ENCODE measurements at places on chromosomes 7 and 10.

GRCh38 chr10:72719941-72720592 is 28.1 kb downstream of the MCU start:
- no peak for DNase-seq

GRCh38 chr10:123807444-123808035 is 84.1 kb downstream of the CPXM2 start:
- DNase-seq = no peak

GRCh38 chr10:121168545-121169216 is 317.5 kb downstream of the WDR11 start:
- DNase-seq = no peak

GRCh38 chr10:90921906-90922305 is 1.0 kb upstream of the ANKRD1 start:
- no peak for DNase-seq

GRCh38 chr10:47023237-47024045 is 112.2 kb downstream of the PTPN20 start:
- no peak for DNase-seq

DNA sequence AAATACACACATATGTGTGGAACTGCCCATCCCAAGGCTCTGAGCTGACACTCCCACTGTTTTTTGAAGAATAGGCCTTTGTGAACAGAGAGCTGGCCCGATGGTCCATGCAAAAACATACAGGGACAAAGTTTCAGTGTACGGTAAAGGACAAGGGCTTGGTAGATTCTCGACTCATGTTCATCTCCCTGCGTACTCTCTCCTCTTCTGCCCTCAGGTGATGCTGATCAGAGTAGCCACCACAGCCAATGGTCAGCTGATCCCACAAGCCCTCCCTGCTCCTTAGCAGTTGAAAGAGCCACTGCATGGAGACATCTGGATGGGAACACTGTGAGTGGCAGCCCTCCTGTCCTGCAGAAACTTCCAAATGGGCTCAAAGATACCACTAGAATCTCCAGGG is 23.1 kb upstream of the C10orf71 start:
- DNase-seq = no peak

GRCh38 chr7:157023589-157023905 is 13.1 kb upstream of the MNX1 start:
- no peak for DNase-seq

GRCh38 chr7:86947929-86948328 is 111.5 kb downstream of the ELAPOR2 start:
- no peak for DNase-seq

DNA sequence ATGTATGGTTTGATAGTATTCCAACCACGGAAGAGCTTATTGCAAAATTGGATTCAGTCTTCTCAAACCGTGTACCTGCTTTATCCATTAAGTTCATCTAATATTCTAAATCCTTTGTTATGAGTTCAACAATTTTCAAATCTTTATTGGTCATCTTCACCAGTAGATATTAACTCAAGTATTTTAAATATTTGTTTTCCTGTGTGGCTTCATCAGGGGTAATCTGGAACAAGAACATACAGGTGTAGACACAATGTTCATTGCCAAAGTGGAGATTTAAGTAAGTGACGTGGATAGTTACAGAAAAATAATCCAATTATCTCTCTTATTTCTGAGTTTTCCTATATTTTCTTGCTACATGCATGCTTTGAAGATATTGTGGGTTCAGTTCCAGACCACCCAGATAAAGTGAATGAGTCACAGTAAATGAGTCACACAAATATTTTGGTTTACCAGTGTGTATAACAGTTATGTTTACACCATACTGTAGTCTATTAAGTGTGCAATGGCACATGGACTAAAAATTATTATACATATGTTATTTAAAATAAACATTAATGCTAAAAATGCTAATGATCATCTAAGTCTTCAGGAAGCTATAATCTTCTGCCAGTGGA is 429.0 kb upstream of the POT1 start:
- no peak for DNase-seq

DNA sequence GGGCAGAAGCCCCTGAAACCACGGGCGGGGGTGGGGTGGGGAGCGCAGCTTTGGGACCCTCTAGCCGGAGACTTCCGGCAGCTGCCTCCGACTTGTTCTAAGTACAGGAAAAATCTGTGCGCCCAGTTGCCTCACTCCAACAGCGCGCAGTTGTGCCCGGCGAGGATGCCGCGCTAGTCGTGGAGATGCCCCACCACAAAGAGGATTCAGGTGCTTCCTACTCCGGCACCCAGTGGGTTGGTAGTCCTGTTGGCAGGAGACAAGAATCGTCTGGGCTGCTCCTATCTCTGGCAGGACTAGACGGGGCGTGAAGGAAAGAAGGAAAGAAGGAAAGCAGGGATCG is 465 bp upstream of the NPY start:
- no peak for DNase-seq

- no peak for DNase-seq
These were observed 43.1 kb upstream of the KLHL7 start for GRCh38 chr7:23062452-23062851.

- DNase-seq = no peak
These were observed 125.8 kb downstream of the FAM107B start for GRCh38 chr10:14648946-14649345.

- DNase-seq = no peak
These were observed 441.9 kb upstream of the GRM3 start for GRCh38 chr7:86201767-86202166.

DNA sequence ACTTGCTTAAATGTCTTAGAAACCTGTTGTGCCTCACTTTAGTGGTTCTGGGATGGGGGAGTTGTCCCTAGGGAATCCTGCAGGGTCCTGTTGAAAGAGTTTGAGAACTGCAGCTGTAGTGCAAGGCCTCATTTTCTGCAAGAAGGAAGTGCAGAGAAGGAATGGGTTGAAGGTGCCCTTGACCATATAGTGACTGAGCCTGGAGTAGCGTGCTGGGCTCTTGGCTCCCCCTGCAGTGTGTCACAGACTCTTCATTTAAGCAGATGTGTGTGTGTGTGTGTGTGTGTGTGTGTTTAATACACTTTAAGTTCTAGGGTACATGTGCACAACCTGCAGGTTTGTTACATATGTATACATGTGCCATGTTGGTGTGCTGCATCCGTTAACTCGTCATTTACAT is 92.2 kb downstream of the GRK5 start:
- DNase-seq = no peak

DNA sequence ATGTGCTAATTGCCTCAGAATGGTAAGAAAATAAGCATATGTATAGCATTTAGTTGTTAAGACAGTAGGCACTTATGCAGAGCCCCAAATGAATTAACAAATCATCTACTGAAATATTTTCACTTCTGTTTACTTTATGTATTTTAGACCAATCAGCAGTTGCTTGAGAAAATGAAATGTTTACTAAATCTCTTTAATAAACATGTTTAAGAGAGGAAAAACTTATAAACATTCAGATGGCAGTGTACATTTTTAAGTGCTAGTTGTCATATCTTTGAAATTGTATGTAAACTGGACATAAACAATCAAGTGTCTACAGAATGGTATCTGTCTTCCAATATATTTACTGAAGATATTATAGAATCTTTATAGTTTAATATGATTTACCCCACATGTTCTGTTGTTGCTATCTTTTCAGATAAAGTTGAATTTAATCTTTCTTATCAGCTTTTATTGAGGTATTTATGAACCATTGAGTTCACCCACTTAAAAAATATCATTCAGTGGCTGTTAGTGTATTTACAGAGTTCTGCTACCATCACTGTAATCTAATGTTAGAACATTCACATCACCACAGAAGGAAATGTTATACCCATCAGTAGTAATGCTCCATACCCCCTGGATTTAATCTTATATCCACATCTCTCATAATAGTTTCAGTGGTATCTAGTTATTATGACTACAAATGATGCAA is 264.3 kb downstream of the ADK start:
- no peak for DNase-seq

GRCh38 chr10:129194181-129194870 is 272.7 kb upstream of the MGMT start:
- no peak for DNase-seq

DNA sequence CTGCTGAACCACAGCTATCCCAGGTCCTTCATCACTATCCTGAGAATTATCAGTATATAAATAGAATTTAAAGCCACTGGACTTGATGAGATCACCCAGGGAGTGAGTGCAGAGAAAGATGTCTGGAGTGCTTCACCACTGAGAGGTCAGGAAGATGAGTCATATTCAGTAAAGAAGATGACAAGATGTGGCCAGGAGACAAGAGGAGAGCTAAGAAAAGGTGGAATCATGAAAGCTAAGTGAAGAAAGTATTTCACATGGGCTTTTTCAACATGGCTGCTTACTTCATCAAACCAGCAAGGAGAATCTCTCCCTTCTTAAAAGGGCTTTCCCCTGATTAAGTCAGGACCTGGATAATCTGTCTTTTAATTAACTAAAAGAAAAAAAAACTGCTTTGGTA is 9.1 kb upstream of the PRKAR2B start:
- DNase-seq = no peak

DNA sequence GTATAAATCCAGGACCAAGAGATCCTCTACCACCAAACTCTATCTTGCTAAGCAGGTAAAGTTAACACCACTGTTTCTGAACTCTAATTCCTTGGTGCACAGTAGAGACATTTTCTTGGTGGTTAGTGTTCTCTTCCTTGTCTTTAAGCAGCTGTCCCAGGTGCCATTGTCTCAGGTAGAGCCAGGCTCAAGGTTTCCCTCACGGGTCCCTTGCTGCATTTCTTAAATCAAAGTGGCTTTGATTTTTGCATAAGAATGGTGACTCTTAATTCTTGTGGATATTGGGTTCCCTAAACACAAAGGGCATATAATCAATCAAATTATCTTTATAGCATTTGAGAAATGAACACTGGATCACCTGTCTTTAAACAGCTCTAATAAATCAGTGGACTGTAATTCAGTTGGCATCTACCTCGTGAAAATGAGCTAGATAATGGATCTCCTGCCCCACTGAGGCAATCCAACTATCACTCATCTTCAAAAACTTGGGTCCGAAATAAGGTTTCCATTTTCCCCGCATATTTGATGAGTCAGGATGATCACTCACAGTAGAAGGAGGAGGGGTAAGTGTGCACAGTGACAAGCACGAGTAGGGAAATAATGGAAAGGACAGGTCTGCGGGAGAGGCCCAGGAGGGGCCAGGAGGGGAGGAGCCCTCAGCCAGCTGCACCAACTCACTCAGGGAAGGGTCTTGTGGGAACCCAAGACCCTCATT is 2.4 kb downstream of the ABCC2 start:
- DNase-seq = no peak

DNA sequence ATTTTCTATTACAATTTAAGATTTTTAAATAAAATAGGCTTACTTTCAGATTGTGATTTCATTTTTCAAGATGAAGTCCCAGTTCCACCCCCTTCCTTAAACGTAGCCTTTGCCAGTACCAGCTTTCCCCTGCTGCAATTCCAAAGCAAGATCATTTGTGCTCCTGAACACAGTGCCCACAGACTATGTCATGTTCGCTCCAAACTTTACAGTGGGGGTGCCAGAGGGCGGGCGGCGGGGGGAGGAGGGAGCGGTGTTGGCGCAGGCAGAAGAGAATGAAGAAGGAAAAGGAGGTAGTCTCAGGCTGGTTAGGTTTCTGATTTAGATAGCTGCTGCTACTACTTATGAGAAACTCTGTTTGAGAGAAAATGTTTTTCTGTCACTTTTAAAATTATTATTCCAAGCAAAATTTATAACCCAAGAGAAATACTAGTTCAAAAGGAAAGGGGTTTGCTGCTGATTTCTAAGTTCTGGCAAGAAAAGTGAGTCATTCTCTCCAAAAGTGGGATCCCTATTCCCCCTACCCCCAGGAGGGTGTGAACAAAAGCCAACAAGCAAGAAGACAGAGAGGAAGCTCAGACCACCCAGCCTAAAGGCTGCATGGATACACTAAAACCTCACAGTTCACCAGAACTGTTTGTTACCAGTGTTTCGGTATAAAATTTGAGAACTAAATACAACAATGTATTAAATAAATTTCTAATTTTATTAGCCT is 109.6 kb downstream of the SRPK2 start:
- no peak for DNase-seq

DNA sequence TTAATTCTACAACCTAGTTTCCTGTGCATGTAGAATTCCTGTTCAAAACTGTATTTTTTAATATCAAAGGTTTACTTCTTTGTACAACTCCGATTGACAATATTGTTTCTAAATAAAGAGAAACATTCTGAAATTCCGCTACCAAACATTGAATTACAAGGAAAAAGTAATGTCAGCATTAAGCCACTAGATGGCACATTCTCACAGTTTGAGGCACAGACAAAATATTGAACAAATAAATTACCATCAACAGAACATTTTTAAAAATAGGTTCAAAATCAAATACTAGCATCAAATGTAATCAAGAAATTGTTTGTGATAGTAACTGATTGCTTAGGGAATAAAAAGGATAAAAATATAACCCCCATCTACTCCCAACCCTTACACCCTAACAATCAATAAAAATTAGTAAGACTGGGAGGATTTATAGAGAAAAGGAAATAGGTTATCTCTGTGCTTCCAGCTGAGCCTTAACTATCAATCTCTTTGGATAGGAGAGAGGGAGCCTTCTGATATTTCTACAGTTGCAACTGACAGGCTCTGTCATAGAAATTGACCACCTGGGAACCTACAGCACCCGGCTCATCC is 86.6 kb upstream of the C7orf33 start:
- DNase-seq = no peak

- DNase-seq = no peak
These were observed 75.9 kb downstream of the FAM204A start for GRCh38 chr10:118266098-118266748.

- DNase-seq = no peak
These were observed 139.2 kb upstream of the RET start for GRCh38 chr10:42937649-42938180.

GRCh38 chr7:81111781-81112540 is 193.1 kb upstream of the SEMA3C start:
- DNase-seq = no peak

DNA sequence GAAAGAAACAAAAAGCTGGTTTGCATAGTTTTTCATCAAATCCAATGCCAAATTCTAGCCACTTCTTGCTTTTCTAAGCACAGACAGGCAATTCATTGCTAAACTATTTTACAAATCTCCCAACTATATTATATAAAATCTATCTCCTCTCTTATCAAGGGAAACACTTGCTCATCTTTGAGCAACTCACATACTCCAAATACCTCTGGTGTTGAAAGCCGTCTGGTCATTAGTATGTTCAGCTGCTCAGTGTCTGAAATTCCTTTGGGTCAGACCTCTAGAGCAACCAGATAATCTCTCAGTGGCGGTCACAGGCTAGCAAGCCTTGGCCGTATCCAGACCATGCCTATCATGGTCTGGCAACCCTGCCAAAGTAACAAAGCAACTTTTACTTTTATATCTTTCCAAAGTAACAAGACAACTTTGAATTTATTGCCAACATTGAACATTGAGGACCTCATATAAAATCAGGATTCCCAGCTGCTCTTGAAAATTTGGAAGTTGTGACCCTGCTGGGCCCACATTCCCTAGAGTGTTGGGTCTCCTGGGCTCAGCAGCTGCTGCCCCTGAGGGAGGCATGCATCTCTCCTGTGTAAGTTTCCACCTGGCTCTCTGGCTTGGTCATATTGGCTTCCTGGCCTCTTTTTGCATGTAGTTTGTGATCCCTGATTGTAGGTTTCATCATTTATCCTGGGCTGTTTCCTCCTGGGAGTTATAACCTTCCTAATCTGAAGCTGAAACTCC is 56.8 kb upstream of the LANCL2 start:
- DNase-seq = no peak

GRCh38 chr10:11286261-11286852 is 268.7 kb downstream of the CELF2 start:
- DNase-seq = no peak
